Stimulated activated CD4-positive, alpha-beta T cell treated with anti-CD3 and anti-CD28 coated beads, Interleukin-12 subunit alpha, Interleukin-12 subunit beta, amount 100 ng/mL, for 48 hours (primary cell): ENCODE measurements at places on chromosomes 4 and X.

DNA sequence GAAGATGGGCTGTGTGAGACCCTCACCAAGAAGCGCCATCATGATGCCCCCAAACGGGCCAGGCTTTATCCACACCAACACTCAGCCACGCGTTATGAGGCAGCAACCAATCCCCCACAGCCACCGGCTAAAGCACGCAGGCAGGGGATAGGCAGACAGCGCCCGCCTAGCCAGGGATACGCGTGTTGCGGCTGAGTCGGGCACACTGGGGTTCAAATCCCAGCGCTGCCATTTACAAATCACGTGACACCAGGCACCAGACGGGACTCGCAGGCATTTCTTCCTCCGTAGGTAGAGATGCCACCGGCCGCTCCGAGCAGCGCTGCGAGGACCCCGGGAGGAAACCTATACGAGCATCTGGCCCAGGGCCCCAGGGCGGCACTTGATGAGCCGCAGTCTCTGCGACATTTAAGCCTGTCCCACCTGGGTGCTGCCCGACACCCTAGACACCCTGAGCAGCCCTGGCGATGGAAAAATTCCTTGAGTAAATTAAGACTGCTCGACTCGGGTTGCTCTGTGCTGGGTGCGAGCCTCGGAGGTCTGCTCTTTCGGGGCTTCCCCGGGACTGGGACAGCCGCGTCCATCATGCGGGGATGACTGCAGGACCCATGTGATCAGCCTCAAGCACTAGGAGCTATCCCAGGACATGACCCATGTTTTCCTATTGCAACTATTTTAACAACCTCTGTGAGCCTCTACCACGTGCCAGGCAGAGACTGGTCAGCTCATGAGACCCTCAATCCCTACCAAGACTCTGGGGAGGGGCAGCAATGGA, 6.3 kb downstream of the ABLIM2 start:
- no peak for DNase-seq

DNA sequence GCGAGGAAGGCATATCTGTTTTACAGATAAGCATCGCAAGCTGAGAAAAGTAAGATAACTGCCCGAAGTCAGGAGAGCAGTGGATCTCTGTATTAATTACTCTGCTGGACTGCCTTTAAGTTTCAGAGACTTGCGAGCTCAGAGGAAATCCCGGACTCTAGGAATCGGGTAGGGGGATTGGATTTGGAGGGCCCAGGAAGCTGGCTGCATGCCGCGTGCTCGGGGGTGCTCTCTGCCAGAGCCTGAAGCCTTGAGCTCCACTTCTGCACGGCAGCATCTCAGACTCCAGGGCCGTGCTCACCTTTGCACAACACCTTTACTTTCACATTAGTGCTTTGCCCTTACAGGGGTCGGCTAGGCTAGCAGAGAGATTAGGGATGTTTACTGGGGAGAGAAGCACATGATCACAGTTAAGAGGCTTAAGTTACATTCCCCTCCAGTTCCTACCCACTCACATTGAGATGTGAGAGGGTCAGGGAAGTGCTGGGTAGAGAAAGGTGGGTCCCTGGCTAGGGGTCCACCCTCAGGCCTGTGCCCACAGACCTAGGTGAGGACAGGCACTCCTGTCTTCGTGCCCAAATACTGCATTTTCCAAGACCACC, 57.0 kb downstream of the TRIML1 start:
- no peak for DNase-seq

DNA sequence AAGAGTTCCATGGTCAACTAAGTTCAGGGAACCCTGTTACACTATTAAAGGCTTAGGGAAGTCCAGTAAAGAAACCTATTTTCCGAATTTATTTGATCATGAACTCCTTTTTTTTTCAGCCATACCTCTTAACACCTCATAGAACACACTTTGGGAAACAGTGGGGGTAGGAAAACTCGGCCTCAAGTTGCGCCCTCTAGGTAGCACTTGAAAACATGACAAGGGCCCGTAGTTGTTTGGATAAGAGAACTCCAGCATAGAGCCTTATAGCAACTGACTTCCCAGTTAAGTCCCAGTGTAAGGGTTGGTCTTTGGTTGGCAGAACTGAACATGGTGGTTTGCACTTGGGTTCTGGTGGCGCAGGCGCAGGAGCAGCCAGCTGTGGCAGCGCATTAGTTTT, 14.4 kb downstream of the OGT start:
- DNase-seq, result no peak

DNA sequence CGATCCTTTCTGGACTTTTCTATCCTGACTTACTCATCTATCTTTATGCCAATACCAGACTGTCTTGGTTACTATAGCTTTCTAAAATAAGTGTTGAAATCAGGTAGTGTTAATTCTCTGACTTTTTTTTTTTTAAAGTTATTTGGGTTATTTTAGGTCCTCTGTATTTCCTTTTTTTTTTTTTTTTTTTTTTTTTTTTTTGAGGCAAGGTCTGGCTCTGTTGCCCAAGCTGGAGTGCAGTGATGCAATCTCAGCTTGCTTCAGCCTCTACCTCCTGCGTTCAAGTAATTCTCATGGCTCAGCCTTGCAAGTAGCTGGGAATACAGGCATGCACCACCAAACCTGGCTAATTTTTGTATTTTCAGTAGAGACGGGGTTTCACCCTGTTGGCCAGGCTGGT, 2.8 kb upstream of the NELFA start:
- no peak for DNase-seq

GRCh38 chr4:53905941-53906377, 158.4 kb downstream of the CHIC2 start:
- no peak for DNase-seq

DNA sequence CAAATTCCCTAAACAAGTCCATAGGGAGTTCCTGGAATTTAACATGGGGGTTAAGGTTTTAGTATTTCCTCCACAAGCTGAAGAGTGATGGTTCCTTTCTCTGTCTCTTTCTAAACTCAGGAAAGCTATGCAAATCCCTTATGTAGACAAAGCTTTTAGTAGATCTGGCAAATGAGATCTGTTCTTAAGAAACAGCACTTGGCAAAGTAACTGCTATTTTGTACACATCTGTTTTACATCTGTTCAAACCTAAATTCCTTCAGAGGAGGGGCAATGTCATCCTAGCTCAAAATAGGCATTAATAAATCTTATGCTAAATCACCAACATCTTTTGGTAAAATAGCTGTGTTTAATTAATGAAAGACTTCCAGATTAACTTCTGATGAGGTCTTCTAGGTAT, 137.8 kb upstream of the TBC1D9 start:
- no peak for DNase-seq

GRCh38 chrX:9503261-9503660, 38.4 kb downstream of the TBL1X start:
- DNase-seq, result no peak

DNA sequence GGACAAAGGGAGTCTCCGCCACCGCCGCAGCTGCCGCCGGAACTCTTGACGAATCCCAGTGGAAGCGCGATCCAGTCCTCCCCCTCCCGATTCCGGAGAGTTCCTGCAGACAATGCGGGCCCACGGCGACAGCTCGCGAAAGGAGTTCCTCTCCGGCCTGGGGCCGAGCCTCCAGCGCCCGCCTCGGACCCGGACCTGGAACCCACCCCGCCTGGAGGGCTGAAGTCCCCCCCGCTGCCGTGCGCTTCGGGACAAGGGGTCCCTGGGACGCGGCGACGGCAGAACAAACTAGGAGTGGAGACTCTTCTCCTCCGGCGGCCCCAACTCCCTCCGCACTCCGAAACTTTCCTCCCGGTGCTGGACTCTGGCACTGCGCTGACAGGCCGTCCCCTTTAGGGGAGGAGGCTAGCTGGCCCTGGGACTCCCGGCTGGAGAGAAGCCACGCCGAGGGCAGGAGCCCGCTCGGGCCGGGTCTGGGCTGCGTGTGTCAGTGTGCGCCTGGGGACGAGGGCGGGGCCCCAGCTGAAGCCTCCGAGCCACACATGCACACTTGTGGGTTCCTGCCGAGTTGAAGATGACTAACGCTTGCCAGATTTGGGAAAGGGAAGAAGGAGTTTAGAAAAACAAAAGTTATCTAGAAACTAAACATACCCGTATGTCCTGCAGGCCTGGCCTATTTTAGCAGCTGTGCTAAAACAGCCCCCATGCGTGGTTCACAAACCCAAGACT, at the start of gene ANTXR2:
Gene ANTXR2 (minus strand): TSS at position 486 of the 729 bp plus-strand sequence. CDS start 669 bp downstream, outside the sequence.
- peak; percentile 63 for DNase-seq

- no peak for DNase-seq
These were observed 193.1 kb upstream of the GPC4 start for GRCh38 chrX:133608406-133608805.

DNA sequence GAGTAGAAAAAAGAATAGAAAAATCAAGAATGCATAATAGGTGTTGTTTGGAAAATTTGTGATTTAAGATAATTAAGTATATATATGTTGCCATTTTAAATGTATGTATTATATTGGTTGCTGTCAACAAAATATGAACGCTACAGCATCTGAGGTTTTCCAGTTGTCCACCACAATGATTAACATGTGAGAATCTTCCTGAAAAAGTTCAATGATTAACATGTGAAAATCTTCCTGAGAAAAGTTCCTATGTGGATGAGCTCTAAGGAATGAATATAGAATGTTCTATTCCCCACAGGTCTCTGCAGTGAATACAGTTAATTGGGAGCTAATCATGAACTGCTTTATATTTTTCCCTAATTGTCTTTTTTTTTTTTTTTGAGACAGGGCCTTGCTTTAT, 214.7 kb downstream of the CBR4 start:
- DNase-seq, result no peak

DNA sequence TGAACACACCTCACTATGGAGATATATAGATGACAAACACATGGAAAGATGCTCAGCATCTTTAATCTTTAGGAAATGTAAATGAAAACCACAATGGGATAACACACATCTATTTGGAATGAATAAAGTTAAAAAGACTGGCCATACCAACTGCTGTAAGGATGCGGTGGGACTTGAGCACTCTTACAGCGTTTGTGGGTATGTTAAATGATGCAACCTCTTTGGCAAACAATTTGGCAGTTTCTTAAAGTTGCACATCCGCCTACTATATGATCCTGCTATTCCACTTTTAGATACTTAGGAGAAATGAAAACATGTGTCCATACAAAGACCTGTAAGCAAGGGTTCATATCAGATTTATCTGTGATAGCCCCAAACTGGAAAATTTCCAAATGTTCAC, 50.7 kb downstream of the MRPL1 start:
- no peak for DNase-seq

GRCh38 chrX:50805276-50805675, 8.7 kb downstream of the SHROOM4 start:
- DNase-seq, result no peak

DNA sequence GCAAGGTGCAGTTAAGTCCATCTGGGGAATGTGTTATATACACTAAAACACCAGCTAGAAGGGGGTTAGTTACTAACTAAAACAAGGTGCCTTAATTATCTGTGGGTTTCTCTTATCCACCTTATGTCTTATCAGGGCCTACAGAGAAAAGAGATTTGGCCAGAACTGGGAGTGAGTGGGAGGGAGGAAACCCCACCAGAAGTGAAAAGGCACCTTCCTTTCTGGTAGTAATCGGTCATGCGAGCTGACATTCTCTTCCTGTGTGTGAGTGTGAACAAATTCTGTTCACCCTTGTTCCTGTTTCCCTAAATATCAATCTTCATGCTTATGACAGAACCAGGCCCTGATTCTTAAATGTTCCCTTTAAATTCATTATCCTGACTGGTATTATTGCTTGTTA, 43.5 kb downstream of the SRPX2 start:
- no peak for DNase-seq

DNA sequence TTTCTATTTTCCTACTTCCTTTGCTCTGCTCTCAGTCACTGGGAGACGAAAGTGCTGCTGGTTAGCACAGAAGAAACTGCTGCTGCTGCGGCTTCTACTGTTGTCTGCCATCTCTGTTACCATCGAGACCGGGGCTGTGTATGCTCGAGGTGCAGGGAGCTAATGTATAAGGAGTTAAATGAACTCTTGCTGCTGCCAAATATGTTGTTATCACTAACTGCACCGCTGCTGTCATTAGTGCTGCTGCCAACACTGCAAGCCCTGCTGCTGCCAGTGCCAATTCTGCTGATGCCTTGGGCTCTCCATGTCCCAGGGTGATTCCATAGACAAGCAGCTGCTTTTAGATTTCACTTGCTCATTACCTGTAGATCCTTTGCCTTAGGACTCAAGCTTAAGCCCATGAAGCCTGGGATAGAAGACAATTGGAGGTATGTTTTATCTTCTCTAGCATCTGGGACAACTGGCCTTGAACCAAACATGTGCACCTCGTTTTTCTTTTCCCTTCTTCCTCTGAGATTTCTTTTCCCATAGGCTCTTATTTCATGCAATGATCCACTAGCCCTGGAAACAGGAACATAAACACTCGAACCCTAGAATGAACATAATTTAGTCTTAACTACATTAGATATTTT, 107.8 kb downstream of the CCSER1 start:
- DNase-seq, result no peak

GRCh38 chr4:154779362-154779947, 1.6 kb upstream of the RBM46 start:
- no peak for DNase-seq

GRCh38 chr4:62359441-62360155, 1159.5 kb downstream of the ADGRL3 start:
- no peak for DNase-seq

- DNase-seq, result no peak
These were observed 83.9 kb upstream of the MAP3K15 start for GRCh38 chrX:19599253-19599652.

GRCh38 chr4:112036886-112037285, 108.4 kb upstream of the FAM241A start:
- DNase-seq, result no peak

GRCh38 chrX:110440016-110440805, 81.6 kb downstream of the RTL9 start:
- no peak for DNase-seq

DNA sequence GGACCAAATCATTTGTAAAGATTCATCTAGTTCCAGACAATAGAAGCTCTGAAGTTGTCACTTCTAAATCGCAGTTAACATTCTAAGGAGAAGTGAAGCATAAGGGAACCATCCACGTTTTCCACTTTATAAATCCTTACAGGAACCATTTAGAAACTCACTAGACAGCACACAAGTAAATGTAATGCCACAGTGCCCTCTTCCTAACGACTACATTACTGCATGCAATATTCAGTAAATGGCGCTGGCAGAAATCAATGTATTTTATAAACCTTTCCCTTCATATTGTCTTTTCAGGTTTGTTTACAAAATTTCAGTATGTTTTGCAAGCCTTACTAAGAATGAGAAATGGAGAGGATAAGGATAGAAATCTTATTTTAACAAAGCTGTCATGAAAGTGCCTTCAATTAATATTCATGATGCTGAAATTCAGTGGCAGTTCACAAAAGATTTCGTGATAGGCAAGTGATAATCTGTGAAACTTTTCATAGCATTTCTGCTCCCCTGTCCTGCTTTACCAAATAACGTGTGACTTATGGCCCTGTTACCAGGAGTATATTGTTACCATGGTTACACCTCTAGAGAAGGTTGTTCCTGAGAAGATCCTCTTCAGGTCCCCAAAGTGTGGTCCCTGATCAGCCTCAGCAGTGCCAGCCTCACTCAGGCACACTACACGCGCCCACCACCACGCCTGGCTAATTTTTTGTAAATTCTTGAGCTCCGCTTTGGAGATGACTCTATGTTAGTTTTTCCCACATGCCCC, 54.2 kb downstream of the TMA16 start:
- no peak for DNase-seq

DNA sequence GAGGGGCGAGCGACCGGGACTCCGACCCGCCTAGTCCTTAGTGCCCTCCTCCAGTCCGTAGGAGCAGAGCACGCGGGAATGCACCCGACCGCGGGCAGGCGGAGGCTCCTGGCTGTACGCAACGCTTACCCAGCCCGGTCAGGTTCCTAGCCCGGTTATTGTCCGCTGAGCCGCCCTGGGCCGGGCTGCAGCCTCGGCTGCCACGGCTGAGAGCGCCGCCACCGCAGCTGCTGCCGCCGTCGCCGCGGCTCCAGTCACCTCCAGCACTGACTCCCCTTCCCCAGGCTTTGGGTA, at the start of gene AMER1:
Gene AMER1 (minus strand): TSS at position 268 of the 294 bp plus-strand sequence. CDS start 12,422 bp downstream, outside the sequence.
- peak; percentile 0 for DNase-seq
